Fibroblast of the aortic adventitia (primary cell): ENCODE measurements at places on chromosomes 7 and 10.

DNA sequence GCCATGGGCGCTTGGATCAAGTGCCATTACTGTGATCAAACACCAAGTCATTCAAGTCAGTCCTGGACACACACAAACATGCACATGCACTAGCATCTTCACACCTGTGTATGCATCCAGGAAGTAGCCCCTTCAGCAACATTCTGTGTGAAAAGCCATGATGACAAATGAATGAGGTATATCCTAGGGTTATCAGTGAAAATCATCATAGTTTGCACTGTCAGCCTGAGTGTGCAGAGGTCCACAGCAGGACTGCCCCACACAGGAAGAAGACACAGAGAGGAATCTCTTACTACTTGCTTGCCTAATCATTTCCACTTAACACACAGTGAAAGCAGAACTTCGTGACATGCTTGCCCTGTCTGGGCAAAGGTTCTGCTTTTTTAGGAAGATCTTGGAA, 184.0 kb upstream of the ADO start:
- DNase-seq: no peak

DNA sequence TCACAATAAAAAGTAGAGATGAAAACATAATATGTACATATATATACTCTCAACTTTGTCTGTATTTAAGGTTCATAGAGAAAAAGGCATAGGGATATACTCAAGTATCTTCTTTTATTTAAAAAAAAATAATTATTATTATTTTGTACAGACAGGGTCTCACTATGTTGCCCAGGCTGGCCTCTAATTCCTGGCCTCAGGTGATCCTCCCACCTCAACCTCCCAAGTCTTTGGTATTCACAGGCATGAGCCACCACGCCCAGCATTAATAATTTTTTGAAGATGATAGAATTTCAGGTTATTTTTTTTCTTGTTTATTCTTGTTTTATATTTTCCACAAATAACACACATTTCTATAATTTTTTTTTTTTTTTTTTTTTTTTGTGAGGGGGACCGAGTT, 113.8 kb downstream of the PLXNA4 start:
- no peak for DNase-seq

DNA sequence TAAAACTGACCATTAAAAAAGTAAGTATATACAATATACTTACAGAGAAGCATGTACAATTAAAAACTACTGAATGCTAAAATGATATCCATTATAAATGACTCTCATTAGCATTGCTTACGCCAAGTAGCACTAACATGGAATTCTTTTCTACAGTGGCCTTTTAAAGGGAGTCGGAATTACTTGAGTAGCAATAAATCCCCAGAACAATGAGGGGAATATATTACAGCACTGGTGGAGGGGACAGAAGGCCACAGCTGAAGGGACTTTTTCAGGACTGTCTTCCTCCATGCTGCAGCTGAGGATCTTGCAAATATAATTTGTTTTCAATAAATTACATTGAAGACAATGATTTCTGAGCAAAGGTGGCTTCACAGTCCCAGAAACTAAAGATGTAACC, 97.0 kb downstream of the ALOX5 start:
- DNase-seq: no peak

- DNase-seq: no peak
Measured at GRCh38 chr7:150820578-150821198, 20.1 kb downstream of the TMEM176A start.

- no peak for DNase-seq
Measured at GRCh38 chr7:73507556-73507955, 14.5 kb downstream of the BAZ1B start.

DNA sequence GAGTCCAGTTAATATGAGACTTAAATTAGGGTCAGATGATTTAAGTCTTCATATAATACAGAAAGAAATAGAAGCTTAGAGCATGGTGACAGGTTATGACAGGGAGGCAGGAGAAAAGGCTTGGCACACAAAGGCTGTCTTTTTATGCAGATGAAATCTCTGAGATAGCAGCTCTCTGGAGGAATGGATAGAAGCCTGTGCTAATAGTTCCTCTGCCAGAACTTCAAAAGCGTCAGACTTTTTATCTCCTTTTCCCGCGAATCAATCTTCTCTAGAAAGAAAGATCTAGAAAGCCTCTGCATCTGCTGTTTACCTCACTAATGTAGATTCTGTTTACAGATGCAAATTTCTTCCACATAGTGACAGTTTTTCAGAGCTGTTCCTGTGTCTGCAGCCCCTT, 1106.2 kb downstream of the XPNPEP1 start:
- DNase-seq: no peak

DNA sequence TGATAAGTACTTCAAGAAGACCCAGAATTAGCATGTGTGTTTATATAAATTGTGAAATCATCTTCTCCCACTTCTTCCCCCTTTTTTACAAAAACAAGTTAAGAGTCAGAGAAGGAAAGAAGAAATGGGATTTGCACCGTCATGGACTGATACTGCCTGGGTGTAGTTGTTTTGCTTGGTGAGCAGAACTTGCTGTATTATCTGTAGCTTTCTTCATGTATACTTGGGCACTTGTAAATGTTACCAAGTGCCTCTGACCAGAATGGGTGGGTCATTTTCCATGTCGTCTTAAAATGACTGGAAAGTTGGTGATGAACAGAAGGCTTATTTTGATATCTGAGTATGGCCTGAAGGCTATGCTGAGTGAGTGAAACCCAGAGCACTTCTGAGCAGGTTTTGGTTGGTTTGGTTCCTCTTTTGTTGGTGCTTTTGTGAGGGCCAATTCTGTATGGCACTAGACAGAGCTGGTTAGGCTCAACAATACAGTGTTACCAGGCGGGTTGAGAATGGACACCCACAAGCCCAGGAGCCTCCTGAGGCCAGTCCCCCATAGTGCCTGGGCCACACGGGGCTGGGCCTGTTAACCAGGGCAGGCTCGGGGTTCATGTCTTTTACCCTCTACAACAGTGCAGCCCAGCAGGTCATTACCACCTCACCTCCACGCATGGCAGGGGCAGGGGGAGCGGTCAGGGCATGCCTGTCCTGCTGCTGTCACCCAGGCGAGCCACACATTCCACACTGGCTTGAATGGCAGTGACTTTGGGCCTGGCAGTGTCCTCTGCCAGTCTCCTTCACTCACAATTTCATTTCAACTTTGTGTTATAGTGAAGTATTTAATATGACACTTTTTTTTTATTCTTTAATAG, 115.1 kb downstream of the CCNY start:
- peak; percentile 68 for DNase-seq

DNA sequence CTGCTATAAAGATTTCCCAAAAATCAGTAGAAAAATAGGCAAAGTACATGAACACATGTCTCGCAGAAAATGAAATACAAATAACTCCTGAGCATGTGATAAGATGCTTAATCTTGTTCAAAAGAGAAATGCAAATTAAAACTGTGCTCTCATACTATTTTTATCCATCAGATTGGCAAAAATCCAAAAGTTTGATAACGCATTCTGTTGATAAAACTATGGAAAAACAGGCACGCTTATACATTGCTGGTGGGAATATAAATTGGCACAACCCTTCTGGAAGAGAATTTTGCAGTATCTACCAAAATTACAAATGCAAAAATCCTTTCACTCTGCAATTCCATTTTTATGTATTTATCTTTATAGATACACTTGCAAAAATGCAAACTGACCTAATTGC, 315.0 kb downstream of the GRID1 start:
- no peak for DNase-seq

DNA sequence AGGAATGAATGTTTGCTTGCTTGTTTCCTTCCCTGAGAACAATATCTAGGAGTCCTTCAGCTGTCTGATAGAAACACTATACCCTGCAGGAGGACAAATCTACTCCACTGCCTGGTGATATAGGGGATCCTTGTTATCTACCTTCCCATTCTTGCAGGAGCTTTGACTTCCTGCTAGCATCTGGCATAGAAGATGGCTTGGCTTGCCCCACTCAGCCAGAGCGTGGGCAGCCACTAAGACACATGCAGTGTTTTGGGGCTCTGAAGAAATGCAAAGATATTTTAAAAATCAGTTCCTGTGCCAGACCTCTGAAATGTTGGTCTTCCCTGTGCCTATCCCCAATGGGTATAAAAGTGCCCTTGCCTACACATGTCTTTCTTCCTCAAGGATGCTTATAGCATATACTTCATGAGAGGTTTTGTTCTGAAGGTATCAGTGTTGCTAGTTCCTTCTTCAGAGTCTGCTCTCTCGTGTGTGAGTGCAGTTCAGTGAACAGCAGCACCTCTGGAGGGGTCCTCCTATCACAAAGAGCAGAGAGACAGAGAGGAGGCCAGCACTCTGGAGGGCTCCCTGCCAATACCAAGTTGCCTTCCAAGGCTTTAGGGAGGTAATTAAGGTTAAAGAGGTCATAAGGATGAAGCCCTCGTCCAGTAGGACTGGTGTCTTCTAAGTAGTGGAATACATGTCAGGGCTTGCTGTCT, 149.1 kb upstream of the CALCR start:
- DNase-seq: no peak

DNA sequence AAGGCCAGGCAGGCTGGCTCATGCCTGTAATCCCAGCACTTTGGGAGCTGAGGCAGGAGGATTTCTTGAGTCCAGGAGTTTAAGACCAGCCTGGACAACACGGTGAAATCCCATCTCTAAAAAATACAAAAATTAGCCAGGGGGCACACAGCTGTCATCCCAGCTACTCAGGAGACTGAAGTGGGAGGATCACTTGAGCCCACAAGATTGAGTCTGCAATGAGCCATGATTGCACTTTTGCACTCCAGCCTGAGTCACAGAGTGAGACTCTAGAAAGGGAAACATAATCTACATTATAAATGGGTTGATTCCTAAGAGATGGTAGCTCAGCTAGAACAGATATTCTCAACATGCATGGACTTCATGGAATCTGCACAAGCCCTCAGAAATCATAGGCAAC, 6.3 kb upstream of the LIPF start:
- DNase-seq: peak; percentile 30

DNA sequence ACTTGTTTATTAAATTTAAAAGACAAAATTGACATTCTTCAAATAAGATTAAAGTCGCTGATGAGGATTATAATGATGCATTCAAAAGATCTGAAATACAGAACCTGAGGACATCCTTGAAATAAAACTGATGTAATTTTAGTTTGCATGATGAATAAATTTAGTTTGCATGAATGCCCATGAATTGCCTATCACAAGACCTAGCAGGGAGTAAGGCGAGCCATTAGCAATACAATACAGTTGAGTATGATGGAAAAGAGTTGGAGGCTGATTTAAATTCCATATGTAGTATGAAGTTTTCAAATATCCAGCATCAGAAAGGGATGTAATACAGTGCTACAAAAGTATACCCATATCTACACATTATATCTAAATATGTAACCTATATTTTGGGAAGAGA, 321.3 kb downstream of the CACNA2D1 start:
- DNase-seq: no peak

DNA sequence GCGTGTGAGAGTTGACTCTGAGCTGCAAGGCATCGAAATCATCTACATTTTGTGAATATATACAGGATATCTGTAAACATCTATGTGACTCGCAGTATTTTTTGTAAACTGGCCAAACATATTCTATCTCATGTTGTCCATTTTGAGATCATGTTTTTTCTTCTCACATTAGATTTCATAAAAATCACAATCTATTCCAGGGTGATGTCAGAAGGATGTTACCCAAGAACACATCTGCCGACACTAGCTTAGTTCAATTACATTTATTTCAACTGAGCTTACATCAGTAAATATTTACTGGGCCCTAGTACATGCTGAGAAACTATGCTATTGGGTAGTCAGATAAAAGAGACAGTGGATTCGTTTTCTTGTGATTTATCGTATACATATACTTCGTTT, 2.5 kb upstream of the BUB3 start:
- no peak for DNase-seq

- no peak for DNase-seq
Measured at GRCh38 chr10:97080051-97080776, 105.5 kb downstream of the SLIT1 start.

DNA sequence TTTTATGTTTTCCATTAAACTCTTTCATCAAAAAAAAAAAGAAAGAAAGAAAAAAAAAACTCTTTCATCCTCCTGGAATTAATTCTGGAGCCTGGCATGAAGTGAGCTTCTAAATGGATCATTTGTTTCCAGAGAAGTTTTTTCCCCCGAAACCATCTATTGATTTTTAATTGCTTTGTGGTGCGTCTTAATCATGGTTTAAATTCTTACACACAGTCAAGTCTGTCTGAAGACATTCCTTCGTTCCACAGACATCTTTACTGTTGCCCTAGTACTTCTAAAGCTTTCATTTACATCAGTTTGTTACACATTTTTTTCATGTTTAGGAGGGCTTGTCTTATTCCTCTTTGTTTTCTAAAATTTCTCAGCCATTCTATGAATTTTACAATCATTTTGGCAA, 493.4 kb upstream of the FOXK1 start:
- no peak for DNase-seq

GRCh38 chr7:2905500-2905899, 61.4 kb upstream of the GNA12 start:
- no peak for DNase-seq

- no peak for DNase-seq
Measured at GRCh38 chr10:42985436-42986316, 91.2 kb upstream of the RET start.

DNA sequence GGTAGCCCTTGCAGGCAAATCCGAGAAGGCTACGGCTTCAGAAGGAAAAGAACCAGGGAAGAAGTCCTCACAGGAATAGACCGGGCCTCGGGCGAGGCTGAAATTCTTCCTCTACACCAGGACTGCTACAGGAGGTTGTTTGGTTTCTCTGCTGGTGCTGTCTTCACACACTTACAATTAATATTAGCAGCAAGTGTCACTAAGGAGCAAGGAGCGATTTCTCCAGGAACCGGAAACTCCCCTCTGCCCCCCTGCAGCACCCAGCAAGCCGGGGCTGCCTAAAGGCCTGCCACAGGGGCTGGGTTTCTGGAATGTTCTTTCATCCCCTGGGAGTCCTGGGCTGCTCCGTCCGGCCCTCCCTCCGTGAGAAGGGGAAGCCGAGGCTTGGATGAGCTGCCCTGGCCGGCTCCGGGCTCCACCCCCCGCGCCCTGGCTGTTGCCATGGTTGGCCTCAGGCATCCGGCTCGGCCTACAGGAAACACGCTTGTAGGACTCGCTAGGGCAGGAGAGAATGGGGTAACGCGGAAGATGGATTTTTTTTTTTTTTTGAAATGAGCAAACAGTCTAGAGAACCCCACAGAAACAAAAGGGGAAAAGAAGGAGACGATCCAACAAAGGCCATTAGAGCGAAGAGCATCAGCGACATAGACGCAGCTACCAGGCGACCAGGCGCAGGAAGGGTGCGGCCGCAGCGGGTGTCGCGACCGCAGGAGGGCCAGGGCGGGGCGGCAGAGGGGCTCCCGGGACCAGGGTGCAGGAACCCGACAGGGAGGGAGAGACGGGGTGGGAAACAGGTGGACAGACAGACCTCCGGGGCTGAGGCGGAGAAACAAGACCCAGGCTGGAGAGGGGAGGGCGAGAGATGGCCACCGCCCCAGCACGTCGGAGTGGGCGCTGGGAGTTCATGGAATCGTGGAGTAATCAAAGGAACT, 33.0 kb downstream of the EN2 start:
- DNase-seq: peak; percentile 22

DNA sequence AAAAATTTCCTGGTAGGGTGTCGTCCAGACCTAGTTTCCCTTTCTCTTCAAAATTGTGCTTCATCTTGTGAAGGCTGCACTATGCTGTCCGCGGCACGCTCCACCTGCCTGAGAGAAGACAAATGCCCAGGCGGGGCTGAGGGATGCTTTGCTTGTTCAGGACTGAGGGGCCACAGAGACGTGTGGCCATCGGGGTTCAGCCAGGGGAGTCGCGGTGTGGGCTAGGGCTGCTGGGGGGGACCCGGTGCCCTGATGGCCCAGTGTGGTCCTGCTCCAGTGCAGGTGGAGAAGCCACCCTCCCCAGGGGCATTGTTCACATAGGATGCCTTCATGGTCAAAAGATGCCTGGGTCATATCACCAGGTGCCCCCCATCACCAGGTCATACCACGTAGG, 107.8 kb upstream of the SHH start:
- no peak for DNase-seq

- no peak for DNase-seq
Measured at GRCh38 chr7:32088451-32088881, 18.3 kb upstream of the PDE1C start.
